Epithelial cell of esophagus (primary cell): ENCODE measurements at places on chromosomes 2 and 18.

DNA sequence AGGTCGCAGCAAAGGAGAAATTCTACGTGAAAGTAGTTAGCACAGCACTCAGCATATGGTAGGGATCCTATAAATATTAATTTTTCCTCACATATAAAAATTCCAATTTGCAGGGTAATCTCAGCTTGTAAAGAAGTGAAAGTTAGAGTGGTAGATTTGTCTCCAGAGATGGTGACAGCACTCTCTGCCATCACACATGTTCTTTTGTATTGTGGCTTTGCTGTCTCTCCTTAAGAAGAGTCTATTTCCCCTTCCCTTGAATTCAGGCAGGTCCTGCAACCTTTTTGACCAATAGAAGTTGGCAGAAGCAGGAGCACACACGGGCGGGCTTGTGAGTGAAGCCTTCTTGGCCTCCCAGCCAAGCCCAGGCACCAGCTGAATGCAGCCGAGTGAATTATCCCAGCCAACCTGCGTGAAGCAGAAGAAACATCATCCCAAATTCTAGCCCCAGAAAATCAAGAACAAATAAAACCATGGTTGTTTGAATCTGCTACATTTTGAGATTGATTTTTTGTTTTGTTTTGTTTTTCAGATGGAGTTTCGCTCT, 107.8 kb upstream of the COPS8 start:
- DNase-seq: no peak

DNA sequence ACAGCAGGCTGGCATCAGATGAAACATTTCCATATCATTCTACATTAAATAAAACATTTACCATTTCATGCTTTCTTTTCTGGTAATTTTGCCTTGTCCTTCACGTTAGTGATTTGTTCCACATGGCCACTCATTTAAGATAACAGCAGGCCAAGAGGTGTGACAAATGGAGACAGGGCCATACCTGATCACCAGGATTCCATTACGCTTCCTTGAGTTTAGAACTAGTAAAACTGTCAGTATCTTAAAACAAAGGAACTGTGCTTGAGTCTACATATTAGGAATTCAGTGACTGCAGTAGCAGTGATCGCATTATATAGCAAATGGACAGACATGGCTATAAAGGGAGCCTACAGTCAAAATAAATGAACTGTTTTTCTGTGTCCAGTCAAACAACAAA, 155.1 kb upstream of the FSHR start:
- no peak for DNase-seq

DNA sequence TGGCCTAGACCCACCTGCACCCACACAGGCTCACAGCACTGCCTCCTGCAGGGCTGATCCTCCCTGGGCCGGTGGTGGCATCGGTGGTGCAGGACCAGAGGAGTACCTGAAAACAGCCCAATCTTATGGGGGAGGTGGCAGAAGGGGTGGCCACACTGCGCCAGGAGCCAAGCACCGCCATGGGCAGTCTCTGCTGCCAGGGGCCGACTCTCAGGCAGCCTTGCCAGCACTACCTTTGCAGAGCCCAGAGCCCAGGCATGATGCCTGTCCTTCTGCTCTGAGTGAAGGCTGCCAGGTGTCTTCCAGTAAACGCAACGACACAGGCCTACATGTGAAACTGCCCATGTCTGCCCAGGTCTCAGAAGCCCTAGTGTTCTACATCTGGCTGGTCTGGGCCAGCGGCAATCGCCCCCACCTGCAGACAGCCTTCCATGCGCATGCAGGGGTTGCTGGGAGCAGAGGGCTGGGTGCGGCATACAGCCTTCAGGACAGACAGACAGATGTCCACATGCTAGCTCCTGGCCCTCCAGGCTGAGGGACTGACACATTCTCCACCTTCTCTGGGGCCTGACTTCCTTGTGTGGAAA, 6.8 kb downstream of the HS6ST1 start:
- DNase-seq: no peak

DNA sequence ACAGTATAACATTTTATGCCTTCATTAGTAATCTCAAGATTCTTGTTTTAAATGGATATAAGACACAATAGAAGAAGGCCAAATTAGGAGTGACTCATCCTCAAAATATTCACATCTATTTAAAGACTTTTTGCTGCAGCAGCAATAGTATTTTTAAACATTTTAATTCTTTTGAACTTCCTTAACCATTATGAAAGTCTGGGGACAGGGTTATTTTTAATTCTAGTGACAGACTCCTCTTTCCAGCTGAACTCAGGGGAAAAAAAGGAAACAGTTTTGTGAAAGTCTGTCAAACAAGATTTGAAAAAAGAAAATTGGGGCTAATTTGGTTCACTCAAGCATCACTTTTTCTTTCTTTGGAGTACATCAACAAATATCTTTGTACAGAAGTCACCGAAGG, 541.8 kb downstream of the NUP35 start:
- DNase-seq: peak; percentile 22

DNA sequence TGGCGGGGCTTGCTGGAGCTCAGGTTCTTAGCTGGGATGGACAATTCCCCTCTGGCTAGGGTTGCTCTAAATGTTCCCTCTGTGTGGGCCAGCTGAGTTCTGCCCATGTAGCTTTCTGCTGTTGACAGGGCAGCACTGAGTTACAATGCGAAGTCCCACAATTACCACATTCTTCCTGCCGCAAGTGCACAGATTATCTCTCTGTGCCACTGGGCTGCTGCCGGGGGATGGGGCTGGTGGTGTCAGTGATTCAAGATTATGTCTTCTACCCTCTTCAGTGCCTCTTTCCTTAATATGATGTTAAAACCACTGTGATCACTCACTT, 708.1 kb downstream of the SLC4A3 start:
- no peak for DNase-seq

DNA sequence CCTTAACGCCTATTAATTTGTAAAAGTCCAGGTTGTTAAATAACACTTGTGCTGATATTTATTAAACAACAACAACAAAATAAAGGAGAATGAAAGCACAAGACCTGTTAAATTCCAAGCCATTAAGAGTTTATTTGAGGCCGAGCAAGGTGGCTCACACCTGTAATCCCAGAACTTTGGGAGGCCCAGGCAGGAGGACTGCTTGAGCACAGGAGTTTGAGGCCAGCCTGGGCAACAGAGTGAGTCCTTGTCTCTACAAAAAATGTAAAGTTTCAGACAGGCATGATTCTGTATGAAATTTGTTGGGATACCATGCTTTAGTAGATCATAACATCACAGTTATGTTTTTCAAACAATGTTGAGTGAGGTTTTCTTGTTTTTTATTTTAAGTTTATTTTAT, 17.1 kb downstream of the PELI1 start:
- no peak for DNase-seq

- DNase-seq: no peak
Measured at GRCh38 chr2:76252704-76253103, 542.0 kb upstream of the GCFC2 start.

- no peak for DNase-seq
Measured at GRCh38 chr18:79737426-79737825, 57.8 kb downstream of the CTDP1 start.

- no peak for DNase-seq
Measured at GRCh38 chr2:86315084-86315483, 22.3 kb downstream of the REEP1 start.

DNA sequence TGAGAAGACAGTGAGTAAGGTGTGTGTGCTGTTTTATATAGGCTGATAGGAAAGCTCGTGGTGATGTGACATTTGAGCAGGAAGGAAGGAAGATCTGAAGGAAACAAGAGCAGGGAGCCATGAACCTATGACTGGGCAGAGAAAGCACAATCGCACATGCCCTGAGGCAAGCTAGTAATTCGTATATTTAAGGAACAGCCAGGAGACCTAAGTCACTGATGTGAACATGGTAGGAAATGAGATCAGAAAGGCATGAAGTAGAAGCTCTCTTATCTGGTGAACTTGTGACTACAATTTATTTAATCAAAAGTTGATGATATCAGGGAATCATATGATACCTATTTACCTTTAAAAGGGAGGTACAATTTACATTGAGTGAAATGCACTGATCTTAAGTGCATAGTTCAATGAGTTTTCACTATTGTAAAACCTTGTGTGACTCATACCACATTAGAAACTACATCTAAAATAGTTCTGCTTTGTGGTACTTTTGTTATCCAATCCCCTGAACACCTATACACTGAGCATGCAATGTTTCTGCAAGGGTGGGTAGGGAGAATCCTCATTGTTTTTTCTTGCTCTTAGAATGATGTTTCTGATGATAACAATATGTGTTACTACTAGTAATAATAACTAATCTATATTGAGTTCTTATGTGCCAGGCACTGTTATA, 67.5 kb downstream of the GALNT13 start:
- no peak for DNase-seq

GRCh38 chr2:206853915-206854314, 85.4 kb upstream of the CPO start:
- DNase-seq: no peak

DNA sequence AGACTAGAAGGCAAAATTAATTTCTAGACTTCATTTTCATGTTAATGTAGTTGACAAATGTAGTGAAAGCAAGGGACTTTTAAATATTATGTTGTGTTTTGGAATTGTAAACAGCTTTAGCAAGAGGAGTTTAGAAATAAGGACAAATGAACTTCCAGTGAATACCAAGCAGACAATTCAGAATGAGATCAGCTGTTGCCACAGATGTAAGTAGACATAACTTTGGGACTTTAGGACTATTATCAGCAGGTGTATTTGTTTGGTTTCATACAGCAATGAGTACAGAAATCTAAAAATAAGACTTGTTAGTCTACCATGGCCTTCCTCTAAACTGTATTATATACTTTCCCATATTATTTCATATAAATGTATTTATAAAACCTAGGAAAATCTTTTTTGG, 34.2 kb upstream of the CCNT2 start:
- no peak for DNase-seq

- DNase-seq: no peak
Measured at GRCh38 chr2:96867756-96868554, 1.9 kb downstream of the SEMA4C start.

DNA sequence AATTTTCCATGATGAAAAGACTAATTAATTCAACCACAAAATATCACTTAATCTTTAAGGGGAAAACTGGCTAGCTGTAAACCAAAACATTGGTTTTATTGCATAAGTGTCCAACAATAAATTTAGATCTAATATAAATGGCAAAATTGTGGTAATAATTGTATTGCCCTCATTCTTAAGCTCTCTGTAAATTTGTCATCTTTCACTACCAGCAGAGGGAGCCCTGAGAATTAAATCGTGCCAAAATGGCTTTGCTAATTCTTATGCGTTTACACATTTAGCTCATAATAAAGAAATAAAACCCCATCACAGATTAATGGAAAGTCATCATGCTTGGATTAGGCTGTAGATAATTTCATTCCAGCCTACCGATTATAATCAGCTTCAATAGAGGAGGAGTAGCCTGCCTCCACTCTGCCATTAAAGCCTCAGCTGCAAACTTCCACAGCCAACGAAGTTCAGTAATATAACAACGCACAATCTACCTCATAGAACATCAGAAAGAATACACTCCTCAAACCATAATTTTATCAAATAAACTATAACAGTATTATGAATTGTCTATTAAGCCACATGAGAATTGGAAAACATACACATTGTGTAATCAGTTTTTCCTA, 70.0 kb upstream of the ATP5MC3 start:
- peak; percentile 50 for DNase-seq

DNA sequence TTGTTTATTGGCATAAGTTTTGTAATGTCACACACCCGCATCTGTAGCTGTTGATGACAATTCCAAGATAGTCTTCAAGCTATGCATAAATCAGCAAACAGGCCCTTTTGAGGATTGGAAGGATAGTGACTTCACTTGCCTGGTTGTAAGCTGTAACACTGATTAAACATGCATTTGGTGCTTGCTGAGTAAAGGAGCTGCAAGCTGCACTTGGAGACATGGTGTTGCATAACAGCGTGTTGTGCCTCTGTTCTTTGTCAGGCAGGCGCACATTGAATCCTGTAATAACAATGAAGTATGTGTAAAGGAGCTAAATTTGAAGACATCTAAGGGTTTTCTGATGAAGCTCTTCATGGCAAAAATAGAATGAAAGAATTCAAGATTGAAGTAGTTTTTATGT, 68.7 kb upstream of the TTC27 start:
- DNase-seq: peak; percentile 24

- DNase-seq: no peak
Measured at GRCh38 chr2:55111230-55111569, 60.9 kb upstream of the RTN4 start.

DNA sequence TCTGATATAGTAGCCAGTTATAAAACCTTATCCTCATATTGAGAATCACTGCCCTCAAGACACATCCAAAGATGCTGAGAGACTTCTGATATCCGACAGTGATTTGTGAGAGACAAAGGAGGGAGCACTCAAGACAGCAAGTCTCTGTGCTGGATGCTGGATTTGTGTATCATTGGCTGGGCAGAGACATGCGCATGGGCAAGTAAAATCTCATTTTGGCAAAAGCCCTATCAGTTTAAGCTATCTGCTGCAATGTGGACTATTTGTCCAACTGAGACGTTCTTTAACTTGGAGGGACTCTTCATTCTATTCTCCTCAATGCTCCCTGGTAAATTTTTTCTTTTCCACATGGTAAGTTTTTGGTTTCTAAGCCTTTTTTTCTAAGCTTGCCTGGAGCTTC, 107.5 kb downstream of the SS18 start:
- DNase-seq: no peak

- DNase-seq: peak; percentile 88
Measured at GRCh38 chr2:218301176-218301819, 9.0 kb upstream of the TMBIM1 start.
